ENCODE measurements at places on chromosomes 1 and 21. TPM values are rescaled to one million over a fixed set of nuclear protein-coding genes. Genes with fewer than 3 reads are reported as not detected.

- DNase-seq: peak; percentile 86
Measured at GRCh38 chr1:157198619-157199420, 60.6 kb upstream of the ETV3 start.

GRCh38 chr1:36303244-36303643, 2.9 kb upstream of the SH3D21 start:
- DNase-seq: no peak

DNA sequence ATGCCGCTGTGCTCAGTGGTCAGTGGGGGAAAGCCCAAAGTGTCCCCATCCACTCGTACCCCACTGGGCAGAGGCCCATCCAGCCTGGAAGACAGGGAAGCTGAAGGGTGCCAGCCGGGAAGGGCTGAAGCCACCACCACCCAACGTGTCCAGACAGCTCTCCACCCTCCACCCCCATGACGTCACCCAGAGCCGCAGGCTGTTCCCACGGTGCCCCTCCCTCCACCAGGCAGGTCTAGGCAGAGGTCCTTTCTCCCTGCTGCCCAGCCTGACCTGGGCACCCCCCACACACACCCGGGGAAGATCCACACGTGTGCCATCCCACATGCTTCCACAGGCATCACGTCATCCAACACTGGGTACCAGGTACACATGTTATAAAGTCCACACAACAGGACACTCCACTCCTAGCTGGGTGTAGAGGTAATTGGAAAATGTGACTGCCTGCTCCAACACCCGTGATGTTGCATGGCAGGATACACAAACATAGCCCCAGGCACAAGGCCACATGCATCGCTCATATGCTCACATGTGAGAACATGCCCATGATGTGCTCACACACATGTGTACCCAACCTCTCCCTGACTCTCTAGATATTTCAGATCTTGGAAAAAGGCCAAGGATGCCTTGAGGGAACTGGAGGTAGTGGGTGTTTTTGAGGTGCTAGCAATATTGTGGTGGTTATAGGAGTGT, 5.1 kb upstream of the ARHGAP30 start:
- DNase-seq: no peak

GRCh38 chr1:77373702-77374101, 91.9 kb downstream of the AK5 start:
- no peak for DNase-seq

GRCh38 chr1:3510136-3510955, 55.9 kb downstream of the ARHGEF16 start:
- no peak for DNase-seq

Gene ITGB2
- 370 TPM for total RNA-seq

GRCh38 chr1:55916907-55917306, 662.5 kb downstream of the PLPP3 start:
- DNase-seq: no peak

Gene SYTL1
- total RNA-seq: 30.6 TPM

GRCh38 chr1:6917067-6917466, 131.8 kb downstream of the CAMTA1 start:
- no peak for DNase-seq

DNA sequence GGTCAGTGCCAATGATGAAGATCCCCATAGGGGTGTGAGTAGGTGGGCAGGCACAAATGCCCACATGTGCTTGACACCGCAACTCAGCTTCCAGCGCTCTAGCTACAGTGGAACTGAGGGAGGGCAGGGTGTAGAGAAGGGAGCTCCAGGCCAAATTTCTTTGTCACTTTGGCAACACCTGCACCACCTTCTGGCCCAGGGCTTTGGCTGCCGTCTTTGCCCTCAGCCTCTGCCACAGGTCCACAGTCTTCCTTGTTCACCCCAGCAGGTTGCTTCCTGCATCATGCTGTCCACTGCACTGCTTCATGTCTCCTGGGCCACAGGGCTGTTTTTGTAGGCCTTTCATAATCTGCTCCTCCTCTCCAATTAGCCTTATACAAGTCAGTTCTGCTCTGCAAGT, 20.4 kb upstream of the FMOD start:
- DNase-seq: no peak

DNA sequence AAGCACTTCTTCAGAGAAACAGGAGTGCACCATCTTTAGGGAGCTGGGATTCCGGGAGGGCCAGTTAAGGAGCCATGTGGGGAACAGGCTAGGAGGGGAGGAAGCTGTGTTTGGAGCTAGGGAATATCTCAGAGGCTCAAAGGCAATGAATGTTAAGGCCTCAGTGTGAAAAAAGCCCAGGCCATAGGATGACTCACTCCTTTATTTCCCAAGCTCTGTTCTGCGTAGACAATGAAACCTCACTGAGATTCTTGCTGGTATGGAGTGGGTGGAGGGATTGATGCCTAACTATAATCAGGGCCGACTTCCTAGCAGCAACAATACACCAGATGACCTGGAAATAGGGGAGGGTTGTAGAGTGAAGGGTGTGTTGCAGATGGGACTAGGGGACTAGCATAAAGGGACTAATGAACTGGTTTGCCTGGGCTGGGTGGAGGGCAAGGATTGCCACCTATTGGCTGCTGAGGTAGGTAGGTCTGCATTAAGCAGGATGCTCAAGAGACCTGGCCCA, 2.1 kb downstream of the GNAT2 start:
- DNase-seq: no peak

Gene RIMS3
- 4.7 TPM for total RNA-seq

Gene IQCC
- total RNA-seq: 1.2 TPM

- DNase-seq: no peak
Measured at GRCh38 chr21:29583424-29583924, 284.8 kb downstream of the BACH1 start.

- no peak for DNase-seq
Measured at GRCh38 chr1:165383599-165384405, 27.3 kb upstream of the LMX1A start.

DNA sequence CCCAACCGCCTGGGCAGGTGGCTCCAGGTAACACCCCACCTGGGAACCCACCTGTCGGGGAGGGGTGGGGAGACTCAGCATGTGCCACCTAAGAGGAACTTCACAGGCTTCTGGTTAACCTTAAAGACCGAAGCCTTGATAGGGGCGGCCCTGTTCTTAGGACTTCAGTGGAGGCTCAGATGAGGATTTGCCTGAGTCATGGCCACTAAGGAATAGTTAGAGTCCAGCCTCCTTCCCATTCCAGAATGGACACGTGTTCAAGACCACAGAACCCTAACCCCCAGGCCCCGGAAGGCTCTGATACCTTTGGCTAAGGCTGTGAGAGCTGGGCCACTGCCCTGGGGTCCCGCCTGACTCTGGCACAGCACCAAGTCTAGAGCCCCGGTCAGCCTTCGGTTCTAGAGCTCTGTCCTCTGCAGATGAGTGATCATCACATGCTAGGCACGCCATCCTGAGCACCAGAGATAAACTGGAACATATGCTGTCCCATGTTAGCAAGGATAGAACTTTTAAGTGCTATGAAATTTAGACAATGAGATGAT, 20.3 kb downstream of the PADI6 start:
- DNase-seq: no peak

- DNase-seq: no peak
Measured at GRCh38 chr1:158714754-158715153, 5.8 kb downstream of the OR6K3 start.

Gene TCP10L
- total RNA-seq: 0.78 TPM

DNA sequence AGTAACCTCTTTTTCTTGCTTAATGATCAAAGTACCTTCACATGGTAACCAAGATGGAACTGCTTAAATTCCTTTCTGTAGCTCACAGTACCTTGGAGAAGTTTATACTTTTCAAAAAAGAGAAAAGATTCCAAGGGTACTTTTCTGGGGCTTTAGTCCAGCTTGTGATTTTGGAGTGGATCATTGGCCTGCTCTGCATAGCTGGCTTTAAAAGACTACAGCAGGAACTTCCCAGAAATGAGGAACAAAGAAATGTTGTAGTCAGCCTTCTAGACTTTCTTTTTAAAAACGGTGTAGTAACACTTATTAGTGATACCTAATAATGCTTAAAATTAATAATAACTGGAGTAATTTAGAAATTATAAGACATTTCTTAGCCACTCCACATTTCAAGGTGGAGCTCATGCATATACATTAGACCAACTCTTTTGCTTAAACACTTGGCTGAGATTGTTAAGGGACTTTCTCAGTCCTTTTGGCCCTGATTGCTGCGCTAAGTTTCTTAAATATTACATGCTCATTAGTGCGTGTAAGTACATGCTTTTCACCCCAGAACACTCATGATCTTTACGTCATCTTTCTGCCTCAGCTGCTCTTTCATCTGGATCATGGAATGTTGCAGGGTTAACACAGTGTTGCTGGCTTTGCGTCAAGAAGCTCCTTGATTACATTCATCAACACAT, 57.3 kb downstream of the SDCCAG8 start:
- no peak for DNase-seq

DNA sequence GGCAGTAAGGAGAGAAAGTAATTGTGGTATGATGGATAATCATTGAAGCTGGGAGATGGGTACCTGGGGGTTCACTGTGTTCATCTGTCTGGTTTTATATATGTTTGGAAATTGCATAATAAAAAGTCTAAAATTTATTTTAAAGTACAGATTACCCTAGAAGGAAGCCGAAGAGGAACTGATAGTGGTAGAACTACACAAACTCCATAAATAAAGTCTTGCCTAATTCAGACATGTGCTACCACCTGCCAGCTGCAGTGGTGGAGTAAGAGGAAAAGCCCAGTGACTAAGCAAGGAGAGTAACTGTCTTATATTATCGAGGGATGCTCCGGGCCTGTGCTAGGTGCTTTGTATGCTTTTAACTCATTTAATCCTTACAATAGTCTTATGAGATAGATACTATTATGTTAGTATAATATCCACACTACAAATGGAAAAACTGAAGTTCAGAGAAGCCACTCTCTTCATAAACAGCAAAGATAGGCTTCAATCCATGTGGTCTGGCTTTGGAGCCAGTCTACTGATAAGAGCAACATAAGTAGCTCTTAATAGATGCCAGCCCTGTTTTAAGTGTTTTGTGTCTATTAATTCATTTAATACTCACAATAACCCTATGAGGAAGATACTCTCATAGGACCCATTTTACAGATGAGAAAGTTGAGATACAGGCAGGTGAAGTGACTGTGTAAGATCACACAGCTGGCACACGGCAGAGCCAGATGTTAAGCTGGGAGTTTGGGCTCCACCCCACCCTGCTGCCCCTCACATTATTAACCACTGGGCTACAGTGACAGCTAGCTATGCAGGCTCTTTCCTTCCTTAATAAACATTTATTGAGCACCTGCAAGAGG, 56.8 kb upstream of the HNRNPU start:
- no peak for DNase-seq

Gene DDAH1
- total RNA-seq: 51.3 TPM

- DNase-seq: no peak
Measured at GRCh38 chr1:69263921-69264391, 303.8 kb upstream of the LRRC7 start.

- DNase-seq: no peak
Measured at GRCh38 chr1:6694121-6694713, 7.4 kb downstream of the DNAJC11 start.

Gene CR1L
- total RNA-seq: not detected

DNA sequence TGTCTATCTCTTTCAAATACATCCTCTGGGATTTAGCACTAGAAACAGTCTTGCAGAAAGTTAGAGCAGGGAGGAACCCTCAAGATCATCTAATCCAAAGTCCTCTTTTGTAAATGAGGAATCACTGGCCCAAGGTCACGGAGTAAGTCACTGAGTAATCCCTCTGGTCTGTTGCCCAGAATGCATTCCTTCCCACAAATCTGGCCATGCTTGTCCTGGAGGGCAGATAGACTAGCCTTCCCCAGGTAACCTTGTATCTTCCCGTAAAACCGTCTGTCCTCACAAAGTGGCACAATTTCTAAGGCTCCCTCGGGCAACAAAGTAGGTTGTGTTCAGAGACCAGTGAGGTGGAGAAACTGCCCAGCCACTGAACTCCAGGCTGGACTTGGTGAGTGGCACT, 46.2 kb downstream of the DDR2 start:
- DNase-seq: no peak

DNA sequence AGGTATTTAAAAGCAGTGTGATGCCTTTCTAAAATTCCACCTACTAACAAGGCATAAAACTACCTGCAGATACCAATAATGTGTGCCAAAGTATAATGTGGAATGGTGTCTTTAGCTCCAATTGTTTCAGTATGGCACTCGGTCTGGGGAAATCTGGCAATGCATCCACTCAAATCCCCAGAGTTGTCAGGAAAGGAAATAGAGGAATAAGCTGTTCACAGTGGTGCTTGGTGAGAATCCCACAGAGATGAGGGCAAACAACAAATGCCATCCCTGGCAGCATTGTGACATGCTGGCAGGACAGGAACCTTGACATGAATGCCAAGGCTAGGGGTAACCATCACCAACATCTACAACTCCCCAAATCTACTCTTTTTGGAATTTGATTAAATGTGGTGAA, 240.7 kb downstream of the BARHL2 start:
- no peak for DNase-seq

DNA sequence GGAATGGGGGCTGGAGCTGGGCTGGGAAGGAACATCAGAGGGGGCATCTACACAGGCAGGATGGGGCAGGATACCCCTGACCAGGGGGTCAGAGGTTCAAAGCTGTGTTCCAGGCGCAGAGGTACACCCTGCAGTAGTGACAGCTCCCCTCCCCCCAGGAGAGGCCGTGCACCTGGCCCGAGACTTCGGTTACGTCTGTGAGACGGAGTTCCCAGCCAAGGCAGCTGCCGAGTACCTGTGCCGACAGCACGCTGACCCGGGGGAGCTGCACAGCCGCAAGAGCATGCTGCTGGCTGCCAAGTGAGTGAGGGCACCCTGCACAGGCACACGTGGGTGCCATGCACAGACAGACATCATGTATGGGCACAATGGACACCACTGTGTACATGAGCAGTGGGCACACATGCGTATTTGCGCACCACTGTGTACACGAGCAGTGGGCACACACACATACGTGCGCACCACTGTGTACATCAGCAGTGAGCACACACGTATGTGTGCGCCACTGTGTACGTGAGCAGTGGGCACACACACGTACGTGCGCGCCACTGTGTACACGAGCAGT, 17.4 kb downstream of the TFAP2E start:
- peak; percentile 41 for DNase-seq

Gene NUP210L
- total RNA-seq: 2.1 TPM

- no peak for DNase-seq
Measured at GRCh38 chr1:228944935-228945371, 209.7 kb downstream of the RHOU start.

Gene NTMT2
- total RNA-seq: not detected

- no peak for DNase-seq
Measured at GRCh38 chr1:26761217-26761616, 26.5 kb upstream of the PIGV start.

Gene OR10Z1
- not detected for total RNA-seq

GRCh38 chr1:231383159-231383860, 38.8 kb downstream of the EGLN1 start:
- DNase-seq: no peak

DNA sequence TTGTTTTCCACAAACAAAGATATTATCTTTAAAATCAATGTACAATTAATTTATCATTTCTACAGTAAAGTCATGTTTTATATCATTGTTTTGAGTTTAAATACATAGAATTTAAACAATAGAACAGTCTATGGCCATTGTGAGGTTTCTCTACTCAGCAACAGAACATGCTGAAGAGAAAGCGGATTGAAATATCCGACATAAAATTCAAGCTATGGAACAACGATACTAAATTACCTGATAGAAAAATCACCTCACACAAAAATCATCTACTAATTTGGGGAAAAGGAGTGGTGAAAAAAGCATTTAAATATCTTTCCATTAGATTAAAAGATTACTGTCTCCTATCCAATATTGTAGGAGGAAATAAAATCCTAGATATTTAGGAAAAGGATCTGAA, 12.6 kb downstream of the CDKN2C start:
- DNase-seq: no peak

Data from upper lobe of right lung (tissue), 1 donor.